ENCODE measurements at places on chromosomes 13 and 19. TPM values are rescaled to one million over a fixed set of nuclear protein-coding genes. Genes with fewer than 3 reads are reported as not detected.
A peak's percentile ranks its signal among the peaks of the same experiment; 100 is the strongest.

DNA sequence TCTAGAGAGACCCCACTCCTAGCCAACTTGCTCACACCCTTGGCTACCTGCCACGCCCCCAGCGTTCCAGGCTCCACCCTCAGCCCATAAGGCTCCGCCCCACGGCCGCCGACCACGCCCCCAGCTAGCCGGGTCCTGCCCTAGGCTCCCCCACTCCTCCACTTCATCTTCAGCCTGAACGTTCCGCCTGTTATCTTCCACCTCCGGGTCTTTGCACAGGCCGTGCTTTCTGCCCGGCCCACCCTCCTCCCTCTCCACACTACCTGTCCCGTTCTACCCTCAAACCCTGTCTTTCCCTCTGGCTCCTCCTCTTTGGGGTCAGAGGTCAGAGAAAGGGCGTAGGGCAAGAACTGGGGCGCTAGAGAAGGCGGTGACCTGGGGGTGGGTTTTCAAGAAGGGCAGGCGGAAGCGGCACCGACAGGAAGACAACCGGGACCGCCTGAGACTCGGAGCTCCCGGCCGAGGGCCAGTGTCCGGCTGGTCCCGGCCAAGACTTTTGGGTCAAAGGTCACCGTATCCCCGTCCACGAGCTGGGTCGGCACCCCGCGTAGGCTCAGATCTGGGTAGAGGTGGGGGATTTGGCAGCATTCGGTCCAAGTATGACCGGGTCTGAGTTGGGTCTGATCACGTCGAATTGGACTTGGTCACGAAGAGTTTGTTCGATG lies 2.2 kb downstream of the PDE4C start:
- peak; percentile 77 for DNase-seq

- DNase-seq: no peak
These were observed 41.0 kb upstream of the CNMD start for GRCh38 chr13:52780611-52781010.

DNA sequence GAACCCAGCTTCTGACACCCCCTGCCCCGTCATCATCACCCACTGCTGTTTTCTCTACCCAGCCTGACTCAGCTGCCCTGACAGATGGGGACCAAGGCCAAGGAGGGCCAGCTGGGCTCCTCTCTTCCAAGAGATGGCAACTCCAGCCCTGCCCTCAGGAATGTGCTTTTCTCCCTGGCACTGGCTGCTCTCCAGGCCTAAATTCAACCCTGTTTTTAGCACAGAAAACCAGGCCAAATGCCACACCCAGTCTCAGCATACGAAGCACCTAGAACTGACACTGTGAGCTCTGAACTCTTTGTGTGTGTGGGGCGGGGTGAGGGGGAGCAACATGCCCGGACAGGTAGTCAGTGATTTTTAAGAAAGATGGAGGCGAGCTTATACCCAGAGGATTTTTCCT lies 23.4 kb upstream of the IGFL1 start:
- DNase-seq: no peak

- DNase-seq: no peak
These were observed 6.4 kb upstream of the KLK6 start for GRCh38 chr19:50975766-50976165.

GRCh38 chr19:4473011-4473762 lies 1.1 kb downstream of the HDGFL2 start:
- no peak for DNase-seq

CACNG7 gene
- total RNA-seq: 60.4 TPM

PSG6 gene
- total RNA-seq: not detected

CCDC159 gene
- total RNA-seq: 8.0 TPM

GRCh38 chr19:11964858-11965645 lies at the start of gene ZNF763:
ZNF763 (plus strand) TSS chr19:11965040; CDS start chr19:11965209, 169 bp downstream.
- peak; percentile 95 for DNase-seq

TMEM38A gene
- total RNA-seq: 7.1 TPM

ZNF570 gene
- total RNA-seq: 14.5 TPM

DNA sequence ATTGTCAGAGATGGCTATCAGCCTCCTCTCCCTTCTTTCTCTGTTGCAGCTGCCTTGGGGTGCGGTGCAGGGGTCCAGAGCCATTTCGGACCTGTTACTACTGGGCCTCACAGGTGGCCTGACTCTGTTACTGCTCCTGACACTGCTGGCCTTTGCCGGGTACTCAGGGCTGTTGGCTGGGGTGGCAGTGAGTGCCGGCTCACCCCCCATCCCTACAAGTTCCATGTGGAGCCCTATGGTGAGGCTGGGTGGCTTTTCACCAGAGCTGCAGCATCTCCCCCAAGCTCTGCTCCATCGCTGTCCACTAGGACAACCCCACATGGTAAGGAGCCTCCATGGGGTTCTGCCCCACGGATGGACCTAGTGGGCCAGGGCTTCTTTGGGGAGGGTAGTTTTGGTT lies 13.7 kb upstream of the ZNF492 start:
- no peak for DNase-seq

- DNase-seq: no peak
These were observed 733.7 kb upstream of the ATXN8OS start for GRCh38 chr13:69373747-69374425.

GRCh38 chr13:48429886-48430285 lies 17.0 kb upstream of the LPAR6 start:
- no peak for DNase-seq

DNA sequence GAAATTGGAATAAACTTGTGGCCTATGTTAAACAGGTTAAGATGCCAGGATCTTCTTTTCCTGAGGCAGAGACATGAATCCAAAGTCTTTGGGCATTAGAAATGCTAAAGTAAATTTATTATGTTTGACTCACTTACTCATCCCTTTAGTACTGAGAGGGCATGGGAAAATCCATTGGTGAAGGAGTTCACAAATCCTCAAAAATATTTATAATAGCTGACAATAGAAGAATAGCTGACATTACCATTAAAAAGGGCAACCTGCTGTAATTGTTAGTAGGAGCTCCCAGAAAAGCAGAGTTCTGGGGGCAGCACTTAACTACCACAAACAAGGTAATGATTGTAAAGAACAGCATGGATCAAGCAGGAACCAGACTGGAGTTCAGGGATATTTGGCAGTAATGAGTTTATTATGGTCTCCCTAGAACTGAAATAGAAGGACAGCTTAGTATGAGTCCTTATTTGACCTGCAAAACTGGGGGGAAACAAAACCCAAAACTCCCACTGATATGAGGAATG lies 285.8 kb upstream of the KLHL1 start:
- no peak for DNase-seq

DNA sequence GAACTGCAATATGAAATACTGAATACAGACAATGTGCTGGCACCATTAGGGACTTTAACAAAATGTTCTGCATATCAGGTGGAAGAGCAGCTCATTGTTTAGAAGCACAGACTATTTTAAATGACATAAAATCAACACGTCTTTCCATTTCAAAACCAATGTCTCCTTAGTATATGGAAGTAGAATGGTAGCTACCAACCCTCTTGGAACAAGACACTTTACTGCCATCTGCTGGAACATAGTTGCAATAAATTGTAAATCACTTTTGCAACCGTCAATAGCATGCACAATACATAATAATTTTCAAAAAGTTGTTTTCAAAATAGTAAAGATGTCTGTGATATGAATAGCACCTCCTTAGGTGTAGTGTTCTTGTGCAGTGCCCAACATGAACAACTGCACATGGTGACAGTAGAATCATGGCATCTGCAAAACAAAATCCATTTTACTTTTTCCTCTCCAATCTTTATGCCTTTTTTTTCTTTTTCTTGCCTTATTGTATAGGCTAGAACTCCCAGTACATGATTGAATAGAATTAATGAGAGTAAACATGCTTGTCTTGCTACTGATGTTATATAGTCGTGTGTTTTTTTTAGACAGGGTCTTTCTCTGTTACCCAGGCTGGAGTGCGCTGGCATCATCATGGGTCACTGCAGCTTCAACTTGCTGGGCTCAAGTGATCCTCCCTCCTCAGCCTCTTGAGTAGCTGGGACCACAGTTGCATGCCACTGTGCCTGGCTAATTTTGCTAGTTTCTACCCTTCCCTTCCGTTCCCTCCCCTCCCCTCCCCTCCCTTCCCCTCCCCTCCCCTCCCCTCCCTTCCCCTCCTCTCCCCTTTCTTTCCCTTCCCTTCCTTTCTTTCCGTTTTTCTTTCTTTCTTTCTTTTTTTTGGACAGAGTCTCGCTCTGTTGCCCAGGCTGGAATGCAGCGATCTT lies 7.8 kb upstream of the LYPD5 start:
- DNase-seq: no peak

ATP8A2 gene
- total RNA-seq: 70.1 TPM

DNA sequence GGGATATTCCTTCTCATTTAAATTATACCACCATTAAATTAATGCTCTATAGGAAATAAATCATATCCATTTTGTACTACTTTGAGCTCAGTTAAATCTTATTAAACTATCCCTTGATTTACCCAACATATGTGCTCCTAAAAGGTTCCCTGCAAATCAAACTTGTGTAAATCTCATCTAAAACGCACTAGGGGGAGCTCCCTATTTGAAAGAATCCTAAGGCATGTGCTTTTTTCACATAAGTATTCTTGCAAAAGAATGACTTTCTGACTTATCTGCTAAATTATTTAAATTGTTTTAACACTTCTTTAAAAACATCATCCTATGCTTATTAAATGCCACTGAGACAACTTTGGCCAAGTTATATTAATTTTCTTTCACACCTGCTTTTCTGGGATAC lies 7.9 kb downstream of the INTS6 start:
- no peak for DNase-seq

DNA sequence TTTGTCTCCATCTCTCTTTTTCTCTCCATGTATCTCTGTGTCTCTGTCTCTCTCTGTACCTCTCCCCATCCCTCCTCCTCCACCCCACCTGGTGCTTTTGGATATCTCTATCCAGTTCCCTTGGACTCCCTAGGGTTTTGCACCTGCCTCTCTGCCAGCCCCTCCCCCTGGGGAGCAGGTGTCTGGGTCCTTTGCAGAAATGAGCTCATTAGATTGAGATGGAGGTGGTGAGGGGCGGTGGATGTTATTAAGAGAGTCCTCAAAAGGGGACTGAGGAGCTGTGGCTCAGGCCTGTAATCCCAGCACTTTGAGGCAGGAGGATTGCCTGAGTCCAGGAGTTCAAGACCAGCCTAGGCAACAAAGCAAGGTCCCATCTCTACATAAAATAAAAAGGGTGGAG lies 2.1 kb downstream of the KCNN4 start:
- no peak for DNase-seq

DNA sequence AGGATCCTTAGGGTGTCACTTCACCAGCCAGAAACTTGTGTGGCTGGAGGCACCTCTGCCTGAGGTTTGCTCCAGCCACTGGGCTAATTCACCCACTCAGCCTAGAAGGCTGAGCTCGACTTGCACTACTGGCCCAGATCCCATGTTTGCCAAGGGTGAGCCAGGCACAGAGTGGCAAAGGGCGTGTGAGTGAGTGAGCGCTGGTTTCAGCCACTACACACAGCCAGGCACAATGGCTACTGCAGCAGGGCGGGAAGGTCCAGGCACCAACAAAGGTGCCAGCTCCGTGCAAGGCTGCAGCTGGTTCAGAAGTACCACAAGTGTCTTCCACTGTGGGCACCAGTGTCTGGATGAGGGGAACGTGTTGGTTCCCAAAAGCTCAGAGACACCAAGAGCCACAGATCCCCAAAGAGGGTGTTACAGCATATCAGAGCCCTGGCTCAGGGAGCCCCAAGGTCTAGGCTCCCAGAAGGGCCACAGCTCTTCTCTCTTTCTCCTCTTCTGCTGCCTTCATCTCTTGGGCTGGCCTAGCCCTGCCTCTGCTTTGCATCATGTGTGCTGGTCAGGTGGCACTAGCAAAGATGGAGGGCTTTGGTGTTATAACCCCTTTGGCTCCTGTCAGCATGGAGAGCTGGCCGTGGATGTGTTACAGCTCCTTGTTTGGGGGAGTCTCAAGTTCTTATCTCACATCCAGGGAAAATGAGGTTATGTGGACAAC lies 736.3 kb upstream of the KLHL1 start:
- no peak for DNase-seq

DNA sequence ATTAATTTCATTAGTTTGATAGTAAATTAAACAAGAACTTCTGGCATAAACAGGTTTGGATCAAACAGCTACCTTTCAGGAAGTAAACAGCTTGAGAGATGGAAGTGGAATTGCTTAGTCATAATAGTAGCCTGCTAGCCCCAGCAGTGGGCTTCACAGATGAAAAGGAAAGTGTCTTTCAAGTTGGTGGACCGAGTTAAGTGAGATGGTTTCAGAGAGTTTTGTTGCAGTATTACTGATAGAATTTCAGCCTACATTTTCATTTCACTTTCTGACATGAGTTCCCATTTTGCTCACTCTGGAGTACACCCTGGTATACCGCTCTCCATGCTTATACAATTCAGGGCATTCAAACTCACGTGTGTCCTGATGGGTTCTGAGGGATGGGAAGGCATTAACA lies 2.0 kb upstream of the PTOV1 start:
- DNase-seq: no peak

DNA sequence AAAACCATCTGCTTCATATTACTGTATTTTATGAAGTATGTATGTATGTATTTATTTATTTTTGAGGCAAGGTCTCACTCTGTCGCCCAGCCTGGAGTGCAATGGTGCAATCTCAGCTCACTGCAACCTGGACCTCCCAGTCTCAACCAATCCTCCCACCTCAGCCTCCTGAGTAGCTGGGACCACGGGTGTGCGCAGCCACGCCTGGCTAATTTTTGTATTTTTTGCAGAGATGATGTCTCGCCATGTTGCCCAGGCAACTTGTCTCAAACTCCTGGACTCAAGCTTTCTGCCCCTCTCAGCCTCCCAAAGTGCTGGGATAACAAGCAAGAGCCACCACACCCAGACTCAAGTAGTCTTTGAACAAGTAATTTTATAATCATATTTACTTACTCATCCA lies 5.5 kb downstream of the KATNAL1 start:
- no peak for DNase-seq

GRCh38 chr13:97945342-97945741 lies 8.1 kb upstream of the IPO5 start:
- no peak for DNase-seq

ZNF528 gene
- total RNA-seq: 48.7 TPM

- no peak for DNase-seq
These were observed 349.0 kb downstream of the EFNB2 start for GRCh38 chr13:106186366-106187030.

DNA sequence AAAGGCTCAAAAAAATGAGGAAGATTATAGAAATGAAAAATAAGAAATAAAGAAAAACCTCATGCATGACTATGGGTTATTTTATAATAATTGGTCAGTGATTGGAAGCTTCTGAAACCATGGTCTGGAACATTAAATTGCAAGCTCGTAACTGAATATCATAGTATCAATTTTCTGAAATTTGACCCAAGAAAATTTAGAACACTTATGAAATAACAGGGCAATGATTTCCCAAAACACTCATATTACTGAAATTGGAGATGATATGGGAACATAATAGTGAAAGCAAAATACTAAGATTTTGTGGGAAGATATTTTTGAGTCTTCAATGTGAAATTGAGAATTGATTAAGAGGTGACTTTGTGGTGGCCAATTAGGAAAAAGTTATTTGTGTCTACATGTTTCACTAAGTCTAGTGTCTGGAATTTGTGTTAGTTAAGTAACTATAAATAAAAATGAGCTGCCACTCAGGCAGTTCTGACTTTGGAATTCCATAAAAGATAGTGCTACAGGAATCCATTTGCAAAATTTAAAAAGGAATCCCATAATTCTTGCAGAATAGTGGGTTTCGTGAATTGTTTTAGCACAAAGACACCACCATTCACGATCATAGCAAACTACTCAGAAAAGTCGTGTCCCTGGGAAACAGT lies 603.0 kb downstream of the LMO7 start:
- no peak for DNase-seq

GRCh38 chr19:13001502-13002165 lies 6.4 kb downstream of the NFIX start:
- no peak for DNase-seq

DMWD gene
- 123 TPM for total RNA-seq
